ENCODE measurements at places on chromosomes 16 and 17.

GRCh38 chr17:28325211-28325610 is 6.2 kb downstream of the TMEM97 start:
- DNase-seq: no peak

DNA sequence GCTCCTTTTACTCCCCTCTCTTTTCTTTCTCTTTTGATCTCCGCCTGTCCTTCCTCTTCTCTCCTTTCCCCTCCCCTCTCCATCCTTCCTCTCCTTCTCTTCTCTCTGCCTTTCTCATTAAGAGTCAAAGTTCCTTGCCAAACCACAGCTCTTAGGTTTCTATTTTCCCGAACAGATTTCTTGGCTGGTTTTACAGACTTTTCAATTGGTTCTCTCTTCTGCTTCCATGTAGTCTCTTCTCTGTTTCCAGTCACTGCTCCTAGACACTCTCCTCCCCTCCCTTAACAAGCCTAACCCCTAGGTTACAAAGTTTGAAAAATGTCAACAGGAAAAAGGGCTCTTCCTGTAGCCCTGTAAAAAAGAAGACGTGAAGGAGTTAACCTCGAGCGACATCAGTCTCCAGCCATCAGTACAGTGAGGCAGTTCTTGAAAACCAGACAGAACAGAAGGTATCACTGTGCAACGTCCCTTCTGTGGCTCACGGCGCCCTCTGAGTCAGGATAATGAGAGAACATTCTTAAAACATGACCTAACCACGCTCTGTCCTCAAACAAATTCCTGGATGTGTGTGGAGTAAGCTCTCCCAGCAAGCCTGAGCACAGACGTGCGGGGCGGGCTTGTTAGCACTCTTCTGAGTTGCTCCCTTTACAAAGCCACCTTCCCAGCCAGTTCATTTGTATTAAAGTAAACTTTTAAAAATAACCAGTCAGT is 11.6 kb upstream of the MARCHF10 start:
- no peak for DNase-seq

DNA sequence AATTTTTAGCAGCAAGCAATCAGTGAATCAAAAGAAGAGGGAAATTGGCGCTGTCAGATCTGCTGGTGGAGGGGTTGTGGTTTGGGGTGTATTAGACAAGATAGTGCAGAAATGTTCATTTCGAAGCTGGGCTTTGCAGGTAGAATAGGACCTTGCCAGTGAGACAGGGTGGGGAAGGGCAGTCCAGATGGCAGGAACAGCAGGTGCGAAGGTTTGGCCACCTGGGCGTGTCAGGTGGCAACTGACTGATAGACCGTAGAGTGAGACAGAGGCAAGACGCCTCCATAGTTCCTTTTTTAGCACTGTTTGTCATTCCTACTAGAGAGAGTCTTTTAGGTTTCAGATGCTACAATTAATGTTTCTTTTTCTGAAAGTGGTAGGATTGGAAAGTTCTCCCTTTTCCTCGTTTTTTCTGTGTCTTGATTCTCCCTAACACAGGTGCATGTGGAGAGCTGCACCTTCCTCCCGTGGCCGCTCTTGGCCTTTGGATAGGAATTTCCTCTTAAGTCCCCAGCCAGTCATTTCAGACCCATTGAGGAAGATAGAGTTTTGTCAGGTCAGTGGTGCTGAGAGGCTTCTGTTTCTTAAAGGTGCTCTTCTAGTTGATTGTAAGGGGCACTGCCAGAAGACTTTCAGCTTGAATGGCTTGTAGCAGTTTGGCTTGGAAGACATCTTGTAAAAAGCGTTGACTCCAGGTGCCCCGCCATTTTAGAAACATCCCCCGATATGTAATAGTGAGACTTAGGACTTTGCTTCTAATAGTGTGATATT is 315.6 kb downstream of the SNX29 start:
- no peak for DNase-seq

DNA sequence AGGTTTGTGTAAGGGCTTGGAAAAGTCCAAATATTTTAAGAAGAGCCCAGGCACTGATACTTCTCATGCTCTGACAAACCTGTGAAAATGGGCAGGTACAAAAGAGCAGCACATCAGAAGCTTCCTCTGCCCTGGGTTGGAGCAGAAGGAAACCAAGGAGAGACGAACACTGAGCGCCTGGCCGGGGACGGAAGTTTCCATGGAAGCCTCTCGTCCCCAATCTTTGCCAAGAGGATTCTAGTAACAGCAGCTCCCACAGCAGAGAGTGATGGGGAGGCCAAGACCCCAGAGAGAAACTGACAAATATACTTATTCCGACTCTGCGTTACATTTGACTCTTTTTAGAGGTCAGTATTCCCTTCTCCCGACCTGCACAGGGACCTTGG is 268.5 kb downstream of the C16orf95 start:
- no peak for DNase-seq

DNA sequence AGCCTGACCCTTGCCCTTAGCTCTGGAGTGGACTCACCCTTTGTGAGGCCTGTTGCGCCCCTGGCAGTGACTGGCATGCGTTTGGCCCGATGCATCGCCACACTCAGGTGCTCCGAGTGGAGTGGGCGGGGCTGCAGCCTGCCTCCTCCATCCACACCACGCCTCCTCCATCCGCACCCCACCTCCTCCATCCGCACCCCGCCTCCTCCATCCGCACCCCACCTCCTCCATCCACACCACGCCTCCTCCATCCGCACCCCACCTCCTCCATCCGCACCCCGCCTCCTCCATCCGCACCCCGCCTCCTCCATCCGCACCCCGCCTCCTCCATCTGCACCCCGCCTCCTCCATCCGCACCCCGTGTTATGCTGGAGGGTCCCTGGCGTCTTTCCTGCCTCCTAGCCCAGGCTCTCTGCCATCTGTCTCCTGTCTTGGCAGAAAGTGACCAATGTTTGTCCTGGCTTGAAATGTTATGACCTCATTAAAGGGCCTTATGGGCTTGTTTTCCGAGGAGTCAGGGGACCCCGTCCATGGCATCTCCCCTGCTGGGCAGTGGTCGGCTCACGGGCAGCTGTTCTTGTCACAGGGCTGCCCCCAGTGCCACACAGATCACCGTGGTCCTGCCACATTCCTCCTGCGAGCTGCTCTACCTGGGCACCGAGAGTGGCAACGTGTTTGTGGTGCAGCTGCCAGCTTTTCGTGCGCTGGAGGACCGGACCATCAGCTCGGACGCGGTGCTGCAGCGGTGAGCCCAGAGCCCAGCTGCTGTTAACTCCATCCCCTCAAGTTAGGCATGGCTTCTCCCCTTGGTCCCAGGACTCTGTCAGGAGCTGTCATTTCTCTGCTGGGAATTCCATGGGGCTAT is 28.7 kb upstream of the MYO15B start:
- no peak for DNase-seq

GRCh38 chr16:50644729-50645128 is 36.4 kb downstream of the SNX20 start:
- DNase-seq: no peak

DNA sequence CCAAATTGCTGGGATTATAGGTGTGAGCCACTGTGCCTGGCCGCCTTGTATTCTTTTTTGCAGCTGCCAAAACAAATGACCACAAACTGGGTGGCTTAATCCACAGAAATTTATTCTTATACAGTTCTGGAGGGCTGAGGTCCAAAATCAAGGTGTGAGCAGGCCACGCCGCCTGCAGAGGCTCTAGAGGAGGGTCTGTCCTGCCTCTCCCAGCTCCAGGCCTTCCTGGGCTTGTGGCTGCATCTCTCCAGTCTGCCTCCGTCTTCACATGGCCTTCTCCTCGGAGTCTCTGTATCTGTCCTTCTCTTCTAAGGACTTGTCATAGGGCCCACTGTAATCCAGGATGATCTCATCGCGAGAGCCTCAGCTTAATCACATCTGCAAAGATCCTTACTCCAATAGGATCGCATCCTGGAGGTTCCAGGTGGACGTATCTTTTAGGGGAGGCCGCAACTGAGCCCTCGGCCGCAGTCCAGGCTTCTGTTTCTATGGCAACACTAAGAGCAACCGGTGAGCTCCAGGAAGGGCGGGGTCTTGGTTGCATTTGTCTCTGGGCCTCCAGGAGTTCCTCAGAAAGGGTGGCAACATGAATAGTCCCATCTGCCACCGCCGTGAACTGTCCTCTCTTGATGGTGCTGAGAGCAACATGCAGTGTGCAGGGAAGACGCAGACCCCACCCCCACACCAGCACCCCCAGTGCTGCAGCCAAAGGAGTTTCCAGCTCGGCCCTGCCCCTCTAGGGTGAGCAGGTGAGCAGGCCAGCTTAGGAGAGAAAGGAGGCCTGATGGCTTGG is 29.5 kb upstream of the CREBBP start:
- DNase-seq: no peak

DNA sequence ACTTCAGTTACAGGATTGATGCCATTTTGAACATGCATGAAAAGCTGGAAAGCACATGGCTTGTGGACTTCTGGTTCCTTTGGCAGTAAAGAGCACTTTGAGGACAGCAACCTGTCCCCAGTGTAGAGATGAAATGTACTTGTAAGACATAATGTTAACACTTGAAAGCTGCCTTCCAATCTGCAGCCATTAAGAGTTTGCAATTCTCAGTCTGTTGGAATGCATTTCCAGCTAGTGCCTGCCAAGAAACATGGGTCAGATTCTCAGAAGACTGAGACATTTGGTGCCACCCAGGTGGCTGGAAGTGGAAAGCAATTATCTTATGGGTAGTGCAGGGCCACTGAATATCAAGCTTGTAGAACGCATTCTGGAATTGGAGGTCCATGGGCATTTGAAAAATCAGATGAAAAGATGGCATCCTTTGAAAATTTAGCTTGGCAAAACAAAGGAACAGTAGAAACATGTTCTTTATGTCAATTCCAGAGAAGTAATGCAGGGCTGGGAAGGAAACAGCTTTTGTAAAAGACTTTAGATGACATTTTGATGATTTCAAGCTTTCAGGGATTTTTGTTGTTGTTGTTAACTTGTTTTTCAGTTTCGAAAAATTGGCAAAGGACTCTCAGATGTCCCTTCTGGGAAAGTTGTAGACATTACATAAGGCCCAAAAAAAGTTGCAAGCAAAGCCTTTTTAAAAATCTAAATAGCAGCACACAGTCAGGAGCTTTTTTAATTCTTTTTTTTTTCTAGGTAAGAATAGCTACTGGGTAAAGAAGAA is 147.0 kb downstream of the ABCA8 start:
- no peak for DNase-seq

- DNase-seq: no peak
Observed at GRCh38 chr17:61561354-61561753, 29.7 kb downstream of the NACA2 start.

GRCh38 chr16:71460236-71460635 is 1.8 kb downstream of the ZNF23 start:
- DNase-seq: no peak

- DNase-seq: no peak
Observed at GRCh38 chr17:58513267-58513964, 1.0 kb downstream of the MTMR4 start.

GRCh38 chr17:63850401-63850800 is 7.9 kb upstream of the SMARCD2 start:
- no peak for DNase-seq

GRCh38 chr17:42282478-42283080 is 5.7 kb upstream of the STAT5A start:
- no peak for DNase-seq

DNA sequence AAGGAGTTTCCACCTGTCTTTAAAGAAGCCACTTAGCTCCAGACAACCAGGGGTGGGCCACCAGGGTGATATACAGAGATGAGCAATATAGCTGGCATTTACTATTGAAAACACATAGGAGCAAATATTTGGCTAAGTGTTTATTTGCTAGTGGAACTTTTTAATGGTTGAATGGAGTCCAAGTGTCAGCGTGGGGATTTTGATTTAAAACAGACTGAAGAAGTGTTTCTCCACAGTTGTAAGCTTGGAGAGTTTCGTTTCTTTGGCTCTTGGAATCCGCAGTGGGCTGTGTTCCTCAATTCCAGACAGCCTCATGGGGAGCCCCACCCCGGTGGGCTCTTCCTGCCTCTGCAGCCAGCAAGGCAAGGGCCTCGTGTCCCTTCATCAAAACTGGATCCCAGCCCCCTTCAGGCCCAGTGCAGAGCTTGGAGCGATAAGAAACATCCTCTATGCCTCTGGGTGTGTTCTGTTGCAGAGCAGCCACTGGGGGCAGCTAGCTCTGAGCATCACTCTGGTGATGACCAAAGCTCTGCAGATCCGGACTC is 36.1 kb downstream of the NOG start:
- no peak for DNase-seq

DNA sequence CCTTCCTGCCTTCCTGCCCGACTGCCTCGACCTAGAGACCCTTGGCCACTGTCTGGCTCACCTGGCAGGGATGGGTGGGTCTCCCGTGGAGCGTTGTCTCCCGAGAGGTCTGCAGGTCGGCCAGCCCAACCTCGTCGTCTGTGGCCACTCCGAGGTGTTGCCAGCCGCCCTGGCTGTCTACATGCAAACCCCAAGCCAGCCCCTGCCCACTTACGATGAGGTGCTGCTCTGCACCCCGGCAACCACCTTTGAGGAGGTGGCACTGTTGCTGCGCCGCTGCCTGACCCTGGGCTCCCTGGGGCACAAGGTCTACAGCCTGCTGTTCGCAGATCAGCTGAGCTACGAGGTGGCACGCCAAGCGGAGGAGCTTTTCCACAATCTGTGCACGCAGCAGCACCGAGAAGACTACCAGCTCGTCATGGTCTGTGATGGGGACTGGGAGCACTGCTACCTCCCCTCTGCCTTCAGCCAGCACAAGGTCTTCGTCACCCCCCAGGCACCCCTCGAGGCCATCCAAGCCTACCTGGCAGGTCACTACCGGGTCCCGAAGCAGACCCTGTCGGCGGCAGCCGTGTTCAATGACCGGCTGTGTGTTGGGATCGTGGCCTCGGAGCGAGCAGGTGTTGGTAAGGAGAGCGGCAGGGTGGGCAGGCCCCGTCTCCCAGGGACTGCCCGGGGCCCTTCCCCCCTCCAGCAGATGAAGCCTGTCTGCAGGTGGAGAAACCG is 75.1 kb upstream of the ENDOV start:
- DNase-seq: no peak

GRCh38 chr16:19784183-19784736 is 66.2 kb downstream of the IQCK start:
- no peak for DNase-seq

- no peak for DNase-seq
Observed at GRCh38 chr17:61143026-61143425, 256.6 kb upstream of the TBX2 start.

- no peak for DNase-seq
Observed at GRCh38 chr16:78065319-78065718, 34.1 kb upstream of the WWOX start.

DNA sequence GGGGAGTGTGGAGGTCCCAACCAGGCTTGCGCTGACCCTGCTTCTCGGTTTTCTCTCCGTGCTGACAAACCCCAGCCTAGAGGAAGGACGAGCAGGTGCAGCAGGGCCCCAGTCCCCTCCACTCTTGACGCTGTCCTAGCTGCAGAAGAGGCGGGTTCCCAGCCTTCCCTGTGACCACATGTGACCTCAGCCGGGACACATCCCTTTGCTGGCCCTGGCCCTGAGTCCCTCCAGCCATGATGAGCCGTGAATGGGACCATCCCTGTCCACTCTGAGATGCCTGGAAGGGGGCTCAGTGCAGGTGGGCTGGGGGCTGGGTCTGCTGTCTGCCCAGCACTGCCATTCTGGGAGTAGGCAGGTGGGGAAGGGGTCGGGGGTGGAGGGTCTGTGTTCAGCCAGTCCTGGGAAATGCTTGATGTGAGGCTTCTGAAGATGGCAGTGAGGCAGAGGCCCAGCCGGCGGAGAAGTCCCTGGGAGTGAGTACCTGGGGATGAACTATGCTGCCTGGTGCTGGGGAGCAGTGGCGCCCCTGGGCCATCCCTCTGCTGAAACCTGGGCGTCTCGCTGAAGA is 1.9 kb upstream of the TUBB3 start:
- no peak for DNase-seq

GRCh38 chr16:88870608-88871348 is 4.3 kb upstream of the PABPN1L start:
- no peak for DNase-seq

- DNase-seq: no peak
Observed at GRCh38 chr17:78729641-78730040, 52.4 kb downstream of the CYTH1 start.

- no peak for DNase-seq
Observed at GRCh38 chr17:75478508-75478907, 22.1 kb downstream of the TMEM94 start.

Measured in NCI-H1048 (cell line).